ENCODE measurements at places on chromosomes 6 and 20.

GRCh38 chr6:68901044-68901443 lies 266.0 kb downstream of the ADGRB3 start:
- DNase-seq: no peak

- no peak for DNase-seq
Observed at GRCh38 chr6:44100088-44100550, 27.1 kb downstream of the MRPL14 start.

GRCh38 chr6:105993341-105994117 lies 92.6 kb upstream of the PRDM1 start:
- DNase-seq: no peak

- DNase-seq: no peak
Observed at GRCh38 chr20:49346682-49347081, 68.8 kb upstream of the ZNFX1 start.

- no peak for DNase-seq
Observed at GRCh38 chr6:169093066-169093723, 160.5 kb downstream of the THBS2 start.

Data from NCI-H748 treated with DMSO at 0.1 percent for 48 hours (cell line).